AG04450 (cell line): ENCODE measurements at places on chromosomes 6 and 20. TPM values are rescaled to one million over a fixed set of nuclear protein-coding genes. Genes with fewer than 3 reads are reported as not detected.

CRISP2 gene
- not detected in 2 replicates for polyA plus RNA-seq

OR2B2 gene
- not detected in 2 replicates for polyA plus RNA-seq

SLC17A2 gene
- polyA plus RNA-seq: not detected in 2 replicates

LGSN gene
- 0.05 TPM in 1 of 2 replicates, not detected in the other for polyA plus RNA-seq

IP6K3 gene
- 1.1 and 1.6 TPM in 2 replicates for polyA plus RNA-seq

DNA sequence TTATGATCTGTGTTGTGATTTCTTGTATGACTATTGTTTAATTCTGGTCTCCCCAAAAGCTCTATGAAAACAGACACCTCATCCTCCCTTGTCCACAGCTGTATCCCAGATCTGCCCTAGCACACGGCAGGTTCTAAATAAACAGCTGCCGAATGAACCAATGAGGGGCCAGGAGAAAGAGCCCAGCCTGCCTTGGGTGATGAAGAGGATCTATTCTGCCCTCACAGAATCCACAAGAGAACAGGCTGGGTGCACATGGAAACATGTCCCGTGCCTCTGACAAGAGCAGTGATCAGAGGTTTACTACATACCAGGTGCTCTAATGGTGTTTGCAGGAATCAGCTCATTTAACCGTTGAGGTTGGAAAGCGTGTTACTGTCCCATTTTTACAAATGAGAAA, 15.6 kb upstream of the TLDC2 start:
- DNase-seq: no peak

DNA sequence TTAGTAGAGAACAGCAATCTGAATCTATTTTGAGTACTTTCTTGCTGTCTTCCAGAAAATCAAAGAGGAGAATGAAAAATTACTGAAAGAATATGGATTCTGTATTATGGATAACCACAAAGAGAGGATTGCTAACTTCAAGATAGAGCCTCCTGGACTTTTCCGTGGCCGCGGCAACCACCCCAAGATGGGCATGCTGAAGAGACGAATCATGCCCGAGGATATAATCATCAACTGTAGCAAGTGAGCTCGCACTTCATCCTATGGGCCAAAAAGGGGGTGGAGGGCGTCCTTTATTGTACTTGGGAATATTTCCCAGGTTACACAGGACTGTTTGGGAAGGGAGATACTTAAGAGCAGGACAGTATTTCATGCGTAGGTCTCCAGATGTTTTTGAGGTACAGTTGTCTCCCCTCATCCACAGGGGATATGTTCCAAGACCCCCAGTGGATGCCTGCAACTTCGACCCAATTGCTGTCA, 37.3 kb upstream of the PLCG1 start:
- no peak for DNase-seq

DNA sequence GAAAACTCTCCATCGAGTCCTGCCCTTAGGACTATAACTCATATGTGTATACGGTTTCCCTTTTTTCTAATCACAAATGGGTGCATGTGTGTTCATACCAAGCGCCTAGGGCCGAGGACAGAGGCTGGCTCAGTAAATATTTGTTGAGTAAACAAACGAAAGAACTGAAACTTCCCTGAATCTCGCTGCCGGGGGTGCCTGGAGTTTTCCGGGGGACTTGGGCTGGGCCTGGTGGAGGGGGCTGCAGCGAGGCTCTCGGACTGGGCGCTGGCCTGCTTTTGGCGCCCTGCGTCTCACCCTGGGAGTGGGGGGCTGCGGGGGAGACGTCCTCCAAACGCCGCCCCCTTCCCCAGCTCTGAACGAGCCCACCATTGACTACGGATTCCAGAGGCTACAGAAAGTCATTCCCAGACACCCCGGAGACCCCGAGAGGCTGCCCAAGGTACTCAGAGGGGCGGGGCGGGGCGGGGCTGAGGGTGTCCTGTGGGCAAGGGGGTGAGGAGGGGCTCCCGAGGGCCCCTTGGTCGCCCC, 49.0 kb downstream of the CPXM1 start:
- DNase-seq: no peak

GRCh38 chr6:169142538-169142844, 111.2 kb downstream of the THBS2 start:
- no peak for DNase-seq

DNA sequence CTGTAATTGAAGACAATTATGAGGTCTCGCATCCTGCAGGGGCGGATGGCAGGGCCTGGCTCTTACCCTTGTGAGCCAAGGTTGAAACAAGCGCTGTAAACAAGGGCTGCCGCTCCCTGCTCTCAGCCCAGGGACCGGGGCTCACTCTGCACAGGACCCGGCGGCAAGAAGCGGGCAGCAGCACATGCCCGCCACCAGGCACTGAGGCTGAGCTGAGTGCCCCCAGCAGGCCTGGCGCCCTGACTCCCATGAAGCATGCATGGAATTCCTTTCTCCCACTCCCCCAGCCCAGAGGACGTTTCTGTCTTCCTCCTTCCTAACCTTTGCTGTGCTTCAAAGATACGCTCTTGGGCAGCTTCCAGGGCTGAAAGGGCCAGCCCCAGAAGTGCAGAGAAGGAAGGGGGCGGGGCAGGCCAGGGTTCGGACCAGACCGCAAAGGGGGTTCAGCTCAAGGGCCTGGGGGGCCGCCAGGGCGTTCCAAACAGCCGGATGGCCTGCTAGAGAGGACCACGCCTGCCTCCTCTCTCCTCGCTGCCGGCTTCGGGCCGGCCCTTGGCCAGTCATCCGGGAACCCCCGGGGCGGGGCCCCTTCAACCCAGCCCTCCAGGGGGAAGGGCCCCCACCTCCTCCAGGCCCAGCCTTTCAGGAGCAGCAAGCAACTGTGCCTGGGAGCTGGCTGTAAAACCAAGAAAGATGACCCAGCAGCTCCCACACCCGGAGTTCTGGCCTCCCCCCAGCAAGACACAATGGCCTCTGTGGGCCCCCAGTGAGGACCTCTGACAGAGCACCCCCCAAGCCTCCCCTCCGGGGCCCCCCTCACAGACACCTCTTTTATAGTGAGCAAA, 109.9 kb downstream of the NOL4L start:
- DNase-seq: peak; percentile 83

GRCh38 chr6:115668781-115669180, 391.9 kb downstream of the FRK start:
- DNase-seq: no peak

GRCh38 chr6:169935861-169936260, 184.4 kb downstream of the ERMARD start:
- DNase-seq: no peak

- DNase-seq: no peak
Measured at GRCh38 chr20:7426890-7427496, 513.3 kb downstream of the HAO1 start.

DNA sequence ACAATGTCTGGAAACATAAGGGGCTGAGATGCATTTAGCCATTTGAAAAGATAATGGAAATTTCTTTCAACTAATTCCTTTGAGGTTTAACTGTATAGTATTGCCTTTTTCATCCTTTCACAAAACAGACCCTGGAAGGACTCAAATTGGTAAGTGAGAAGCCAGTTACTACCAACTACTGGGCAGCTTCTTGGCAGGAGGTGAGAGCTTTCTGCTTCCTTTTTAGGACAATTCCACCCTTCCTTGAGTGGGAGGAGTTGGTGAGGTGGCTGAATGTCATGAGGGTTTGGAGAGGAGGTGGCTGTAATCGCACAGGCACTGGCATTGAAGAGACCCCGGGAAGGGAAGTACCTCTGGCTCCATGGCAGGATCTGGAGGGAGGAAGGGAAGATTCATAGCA, 341.1 kb downstream of the NRN1 start:
- DNase-seq: no peak
